ENCODE measurements at places on chromosomes 12 and 14. TPM values are rescaled to one million over a fixed set of nuclear protein-coding genes. Genes with fewer than 3 reads are reported as not detected.

DNA sequence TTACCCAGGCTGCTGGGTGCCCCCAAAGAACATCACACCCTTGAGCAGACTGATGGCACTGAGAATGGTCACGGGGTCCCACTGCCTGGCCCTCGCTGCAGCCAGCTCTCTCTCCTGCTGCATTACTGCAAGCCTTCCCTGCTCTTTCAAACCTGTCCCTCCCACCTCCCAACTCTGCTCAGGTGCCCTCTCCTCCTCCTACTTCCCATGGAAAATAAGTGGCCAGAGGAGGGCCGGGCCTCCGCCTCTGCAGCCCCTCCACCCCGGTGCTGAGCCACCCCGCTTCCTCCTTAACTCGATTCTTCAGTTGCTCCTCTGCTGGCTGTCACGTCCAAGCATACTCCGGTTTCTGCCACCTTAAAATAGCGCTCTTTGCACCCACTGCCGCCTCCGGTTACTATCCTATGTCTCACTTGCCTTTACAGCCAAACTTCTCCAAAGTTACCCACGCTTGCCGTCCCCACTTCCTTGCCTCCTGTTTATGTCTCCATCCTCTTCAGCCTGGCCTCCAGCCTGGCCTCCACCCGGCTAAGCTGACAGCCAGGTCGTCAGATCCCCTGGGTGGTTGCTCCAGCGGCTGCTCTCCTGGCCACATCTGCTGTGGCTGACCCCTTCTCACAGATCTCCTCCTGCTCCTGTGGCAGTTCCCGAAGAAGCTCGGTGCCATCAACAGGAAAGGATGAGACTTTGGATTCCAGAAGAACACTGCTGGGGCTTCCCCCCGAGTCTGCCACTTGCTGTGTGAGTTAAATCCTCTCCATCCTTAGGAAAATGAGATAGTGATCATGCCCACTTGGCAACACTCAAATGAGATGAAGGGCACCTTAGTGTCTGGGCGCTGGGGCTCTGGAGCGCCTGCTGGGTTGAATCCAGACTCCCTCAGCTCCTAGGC lies 7.7 kb downstream of the SMIM41 start:
- no peak for DNase-seq

- no peak for DNase-seq
Observed at GRCh38 chr12:114850661-114851275, 166.8 kb upstream of the TBX3 start.

GRCh38 chr12:3289702-3290101 lies 201.3 kb upstream of the PRMT8 start:
- DNase-seq = no peak

Gene SERPINA10
- not detected for total RNA-seq

- no peak for DNase-seq
Observed at GRCh38 chr14:96739200-96739910, 57.8 kb upstream of the VRK1 start.

Gene FOXG1
- total RNA-seq = not detected

- DNase-seq = no peak
Observed at GRCh38 chr12:130571089-130571488, 145.0 kb downstream of the RIMBP2 start.

Measured in glomerular endothelial cell (primary cell).